ACHN (cell line): ENCODE measurements at places on chromosomes 1 and 21.

DNA sequence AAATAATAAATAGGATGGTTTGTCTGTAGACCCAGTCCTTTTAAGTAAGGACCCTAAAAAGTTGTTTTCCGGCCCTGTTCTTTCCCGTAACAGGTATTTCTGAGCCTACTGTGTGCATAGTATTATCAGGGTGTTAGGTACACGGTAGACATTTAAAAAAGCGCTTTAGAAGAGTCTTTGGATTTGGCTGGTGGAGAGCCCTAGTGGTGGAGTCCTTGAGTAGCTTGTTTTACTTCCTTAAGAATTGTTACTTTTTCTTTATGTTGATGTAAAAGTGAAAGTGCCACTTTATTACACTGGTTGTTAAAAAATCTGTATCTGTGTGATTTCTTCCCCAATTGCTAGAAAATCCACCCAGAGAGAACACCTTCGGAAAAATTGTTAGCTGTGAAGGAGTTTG is 36.8 kb downstream of the SMYD2 start:
- no peak for DNase-seq

GRCh38 chr21:45412491-45412890 is 7.5 kb downstream of the COL18A1 start:
- no peak for DNase-seq

DNA sequence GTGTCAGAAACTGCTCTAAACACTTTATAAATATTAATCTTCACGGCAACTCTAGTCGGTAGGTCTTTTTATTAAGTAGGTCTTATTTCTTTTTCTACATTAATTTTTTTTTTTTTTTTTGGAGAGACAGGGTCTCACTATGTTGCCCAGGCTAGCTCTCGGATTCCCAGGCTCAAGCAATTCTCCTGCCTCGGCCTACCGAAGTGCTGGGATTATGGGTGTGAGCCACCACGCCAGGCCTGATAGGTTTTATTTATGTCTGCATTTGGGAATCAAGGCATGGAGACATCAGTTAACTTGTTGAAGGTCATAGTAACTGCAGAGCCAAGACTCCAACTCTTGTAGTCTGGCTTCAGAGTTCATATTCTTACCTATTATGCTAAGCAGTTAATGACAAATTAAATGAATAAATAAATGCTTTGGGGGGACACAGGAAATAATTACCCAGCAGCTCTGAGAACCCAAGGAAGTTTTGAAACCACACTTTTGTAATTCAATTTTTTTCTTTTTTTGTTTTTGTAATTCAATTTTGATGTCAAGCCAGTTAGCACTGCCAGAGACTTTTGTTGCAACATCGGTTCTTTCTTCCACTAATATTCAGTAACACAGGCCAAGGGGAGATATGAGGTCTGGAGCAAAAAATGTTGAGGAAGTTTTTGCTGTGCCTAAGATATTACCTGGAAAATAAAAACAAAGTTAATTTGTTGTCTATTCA is 9.4 kb upstream of the UAP1 start:
- DNase-seq: no peak

DNA sequence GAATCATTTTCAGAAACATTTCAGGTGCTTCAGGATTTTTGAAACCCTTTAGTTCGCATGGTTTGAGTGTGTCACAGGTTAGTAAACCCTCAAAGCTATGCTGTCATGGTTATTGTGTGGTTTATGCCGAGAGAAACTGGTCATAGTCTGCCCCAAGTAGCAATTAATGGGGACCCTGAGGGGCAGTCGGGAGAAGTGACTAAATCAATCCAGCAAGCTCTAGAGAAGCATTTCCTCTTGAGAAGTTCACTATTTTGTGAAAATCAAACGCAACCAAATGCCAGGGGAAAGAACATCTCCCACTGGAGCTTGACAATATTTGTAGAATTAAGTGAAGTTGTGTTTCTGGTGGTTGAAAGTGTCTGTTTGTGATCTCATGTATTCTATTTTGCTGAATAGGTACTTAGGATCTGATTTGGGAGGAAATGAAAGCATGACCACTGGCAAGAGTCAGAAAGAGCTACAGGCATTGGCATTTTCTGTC is 63.0 kb upstream of the BACH1 start:
- no peak for DNase-seq

DNA sequence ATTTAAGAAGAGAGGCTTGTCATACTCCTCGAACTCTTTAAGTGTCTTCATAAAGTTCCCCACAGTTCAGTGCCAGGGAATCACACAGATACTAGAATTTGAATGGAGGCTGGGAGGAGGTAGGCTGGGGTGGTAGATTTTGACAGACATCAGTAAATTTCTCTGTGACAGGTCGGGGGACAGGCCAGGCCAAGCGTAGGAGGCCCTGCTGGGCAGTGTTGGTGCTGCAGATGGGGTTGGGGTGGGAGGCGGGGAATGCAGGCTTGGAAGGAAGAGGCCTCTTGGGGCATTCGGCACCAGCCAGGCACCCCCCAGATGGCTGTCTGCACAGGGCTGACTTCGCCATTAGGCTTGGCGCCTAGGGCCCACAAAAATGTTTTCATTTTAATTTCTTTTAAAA is 84.0 kb downstream of the MAN1C1 start:
- DNase-seq: no peak

DNA sequence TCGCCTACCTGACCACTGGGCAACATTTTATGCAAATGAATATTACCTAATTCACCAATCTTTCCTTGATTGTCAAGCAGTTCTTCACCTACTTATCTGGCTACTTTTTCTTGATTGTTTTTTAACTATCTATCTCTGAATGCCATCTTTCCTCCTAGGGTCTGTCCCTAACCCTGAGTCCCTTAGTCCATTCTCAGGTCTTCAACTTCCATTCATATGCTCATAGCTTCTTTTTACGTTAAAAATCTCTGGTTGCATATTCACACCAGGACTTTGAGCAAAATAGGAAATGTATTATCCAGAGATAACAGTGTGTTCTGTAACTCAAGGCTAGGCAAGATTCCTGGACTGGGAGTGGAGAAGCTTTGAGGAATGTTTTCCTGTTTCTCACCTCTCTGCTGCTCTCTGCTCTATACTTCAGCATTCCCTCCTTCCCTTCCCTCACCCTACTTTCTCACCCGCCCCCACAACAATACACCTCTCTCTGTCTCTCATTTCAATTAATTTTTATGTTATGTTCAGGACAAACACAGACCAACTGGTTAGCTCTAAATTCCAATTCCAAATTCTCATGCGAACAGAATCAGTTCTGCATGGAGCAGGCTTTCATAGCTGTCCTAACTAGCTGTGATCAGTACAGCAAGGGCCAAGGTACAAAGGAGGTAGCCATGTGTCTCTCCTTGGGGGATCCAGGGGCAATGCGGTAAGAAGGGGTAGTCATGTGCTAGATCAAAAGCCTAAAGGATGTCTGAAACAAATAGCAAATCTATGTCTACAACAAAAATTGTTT is 278.4 kb downstream of the USH2A start:
- DNase-seq: no peak

DNA sequence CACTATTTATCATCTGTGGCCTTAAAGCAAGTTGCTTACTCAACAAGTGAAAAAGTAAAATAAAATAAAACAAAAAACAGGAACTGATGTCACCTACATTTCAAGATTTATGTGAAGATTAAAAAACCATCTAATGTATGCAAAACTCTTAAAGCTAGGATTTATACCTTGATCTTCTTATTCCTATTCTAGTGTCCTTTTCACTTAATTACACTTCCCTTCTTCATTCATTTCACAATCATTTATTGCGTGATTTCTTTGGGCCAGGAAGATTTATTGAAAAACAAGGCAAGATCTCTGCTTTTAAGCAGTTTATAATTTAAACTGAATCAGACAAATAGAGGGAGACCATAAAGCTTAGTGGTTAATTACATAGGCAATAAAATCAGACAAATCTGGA is 18.6 kb downstream of the PTGER3 start:
- no peak for DNase-seq

GRCh38 chr1:42931911-42932422 is 26.7 kb downstream of the SLC2A1 start:
- DNase-seq: peak; percentile 53

DNA sequence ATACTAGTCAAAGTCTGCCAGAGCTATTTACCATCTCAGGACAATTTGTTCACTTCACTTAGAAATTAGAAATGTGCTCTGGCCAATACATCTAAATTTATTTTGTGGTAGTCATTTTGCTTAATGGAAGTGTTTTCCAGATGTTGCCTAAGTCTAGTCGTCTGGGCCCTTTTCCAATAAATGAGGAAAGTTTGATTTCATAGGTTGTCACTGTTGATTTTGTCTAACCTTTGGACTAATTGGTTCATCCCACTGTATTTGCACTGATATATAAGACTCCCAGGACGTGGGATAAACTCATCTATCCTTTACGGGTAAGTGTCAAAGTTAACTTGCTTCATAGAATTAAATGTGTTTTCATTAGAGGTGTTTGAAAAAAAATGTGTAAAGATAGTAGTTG is 79.1 kb downstream of the TPR start:
- DNase-seq: no peak

- no peak for DNase-seq
These were observed 12.5 kb downstream of the EPS15 start for GRCh38 chr1:51506537-51506936.
